ENCODE measurements at places on chromosomes 5 and 9.

- no peak for DNase-seq
Observed at GRCh38 chr5:73642344-73642743, 16.3 kb downstream of the ARHGEF28 start.

DNA sequence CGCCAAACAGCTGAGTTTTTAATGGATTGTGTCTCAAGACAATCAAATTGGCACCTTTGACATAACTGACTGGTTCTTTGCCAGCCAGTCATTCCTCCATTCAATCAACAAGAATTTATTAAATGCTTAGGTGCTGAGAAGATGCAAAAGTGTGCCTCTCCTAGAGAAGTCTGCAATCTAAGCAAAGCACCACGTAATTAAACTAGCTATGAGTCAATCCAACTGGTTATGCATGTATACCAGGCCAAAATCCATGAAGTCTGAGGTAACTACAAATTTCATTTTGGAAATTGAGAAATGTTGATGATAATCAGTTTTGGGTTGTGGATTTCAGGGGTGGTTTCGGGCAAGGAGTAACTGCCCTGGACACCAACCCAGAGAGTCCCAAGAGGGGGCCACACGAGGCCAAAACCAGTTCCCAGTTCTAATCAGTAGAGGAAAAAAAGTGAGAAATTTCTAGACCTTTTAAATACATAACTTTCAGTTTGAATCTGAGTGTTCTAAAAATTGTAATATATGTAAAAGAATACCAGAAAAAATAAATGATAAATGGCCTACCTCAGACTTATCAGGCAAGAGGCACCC, 92.6 kb downstream of the EFNA5 start:
- no peak for DNase-seq

- peak; percentile 56 for DNase-seq
Observed at GRCh38 chr5:76403766-76404222, 709 bp downstream of the IQGAP2 start.

- DNase-seq = no peak
Observed at GRCh38 chr5:60395712-60396329, 304.1 kb downstream of the DEPDC1B start.

DNA sequence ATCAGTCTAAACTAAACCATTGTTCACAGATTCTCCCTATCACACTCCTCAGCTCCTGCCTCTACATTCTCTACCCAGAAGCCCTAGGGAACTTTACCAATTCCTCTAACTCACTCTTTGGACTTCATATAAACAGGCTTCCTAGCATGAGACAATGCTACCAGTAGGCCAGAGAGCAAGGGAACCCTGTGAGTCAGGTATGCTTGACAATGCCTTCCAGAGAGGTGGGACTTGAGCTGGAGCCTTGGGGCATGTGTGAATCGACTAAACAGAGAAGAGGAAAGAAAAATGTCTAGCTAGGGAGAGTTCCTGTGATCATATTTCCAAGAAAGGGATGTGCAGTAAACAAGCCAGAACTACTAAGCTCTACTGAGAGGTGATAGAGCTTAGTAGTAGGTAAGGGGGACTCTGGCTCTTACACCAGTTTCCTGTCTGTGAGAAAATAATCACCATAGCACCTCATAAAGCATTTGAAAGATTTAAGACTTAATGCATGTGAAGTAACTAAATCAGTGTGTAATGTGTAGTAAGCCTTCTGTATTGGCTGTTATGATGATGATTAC, 6.4 kb upstream of the RFK start:
- DNase-seq = no peak

GRCh38 chr9:85199866-85200495, 530.5 kb downstream of the NTRK2 start:
- DNase-seq = no peak

GRCh38 chr5:145859897-145860296, 12.9 kb downstream of the GRXCR2 start:
- no peak for DNase-seq

DNA sequence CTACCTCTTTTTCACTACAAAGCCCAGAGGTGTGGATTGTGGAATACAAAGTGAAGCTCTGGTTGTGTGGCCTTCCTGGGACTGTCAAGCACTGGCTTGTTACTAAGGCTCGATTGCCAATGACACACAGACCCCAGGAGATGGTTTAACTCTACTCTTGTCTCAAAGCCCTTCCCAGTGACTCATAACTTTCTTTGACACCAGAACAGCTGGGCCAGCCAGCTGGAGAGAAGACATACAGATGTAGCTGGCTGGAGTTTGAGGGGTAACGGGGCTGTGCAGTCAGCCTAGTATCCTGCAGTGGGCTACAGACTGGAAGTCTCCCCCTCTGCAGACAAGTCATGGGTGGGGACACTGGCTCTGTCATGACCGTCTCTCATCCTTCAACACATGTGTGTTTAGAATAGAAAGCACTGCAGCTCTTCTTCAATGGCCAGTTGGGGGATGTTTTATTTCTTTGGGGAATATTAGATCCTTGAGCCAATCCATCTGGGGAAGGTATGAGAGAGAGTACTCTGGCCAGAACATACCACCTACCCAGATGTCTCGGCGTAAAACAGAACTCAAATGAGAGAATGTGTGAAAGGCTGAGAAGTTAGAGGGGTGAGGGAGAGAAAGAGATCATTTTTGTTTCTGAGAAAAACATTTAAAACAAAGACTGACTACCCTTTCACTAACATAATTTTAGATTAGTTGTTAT, 53.3 kb downstream of the SEMA6A start:
- no peak for DNase-seq

- DNase-seq = no peak
Observed at GRCh38 chr5:72439192-72439591, 68.0 kb downstream of the ZNF366 start.

DNA sequence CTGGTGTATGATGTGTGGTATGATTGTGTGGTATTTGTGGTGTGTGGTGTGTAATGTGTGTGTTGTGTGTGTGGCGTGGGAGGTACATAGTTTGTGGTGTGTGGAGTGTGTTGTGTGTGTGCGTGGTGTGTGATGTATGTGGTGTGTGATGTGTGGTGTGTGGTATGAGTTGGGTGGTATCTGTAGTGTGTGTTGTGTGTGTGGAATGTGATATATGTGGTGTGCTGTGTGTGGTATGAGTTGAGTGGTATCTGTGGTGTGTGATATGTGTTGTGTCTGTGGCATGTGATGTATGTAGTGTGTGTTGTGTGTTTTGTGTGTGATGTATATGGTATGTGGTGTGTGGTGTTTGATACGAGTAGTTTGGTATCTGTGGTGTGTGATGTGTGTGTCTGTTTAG, 272.5 kb upstream of the IRX1 start:
- DNase-seq = no peak

DNA sequence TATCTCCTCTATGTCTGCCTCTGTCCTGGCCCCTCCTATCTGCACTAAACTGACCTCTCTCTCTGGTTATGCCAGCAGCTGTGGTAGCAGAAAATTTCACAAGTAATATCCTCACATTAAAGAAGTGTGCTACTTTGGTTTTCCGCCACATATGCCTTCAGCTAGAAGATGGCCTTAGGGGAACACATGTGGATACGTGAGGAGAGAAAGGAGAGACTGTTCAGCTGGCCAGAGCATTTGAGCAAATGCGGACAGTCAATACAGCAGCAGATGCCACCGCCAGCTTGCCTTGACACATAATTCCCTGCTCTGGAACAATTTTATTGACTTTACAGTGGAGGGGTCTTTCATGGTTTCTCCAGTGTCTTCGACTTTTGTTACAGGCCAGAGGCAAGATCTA, 434.6 kb downstream of the TAF11L14 start:
- no peak for DNase-seq

GRCh38 chr9:123865226-123866000, 64.5 kb downstream of the DENND1A start:
- peak; percentile 73 for DNase-seq

- DNase-seq = no peak
Observed at GRCh38 chr9:89096807-89097206, 81.8 kb downstream of the SHC3 start.
